ENCODE measurements at places on chromosomes 13 and 19.

DNA sequence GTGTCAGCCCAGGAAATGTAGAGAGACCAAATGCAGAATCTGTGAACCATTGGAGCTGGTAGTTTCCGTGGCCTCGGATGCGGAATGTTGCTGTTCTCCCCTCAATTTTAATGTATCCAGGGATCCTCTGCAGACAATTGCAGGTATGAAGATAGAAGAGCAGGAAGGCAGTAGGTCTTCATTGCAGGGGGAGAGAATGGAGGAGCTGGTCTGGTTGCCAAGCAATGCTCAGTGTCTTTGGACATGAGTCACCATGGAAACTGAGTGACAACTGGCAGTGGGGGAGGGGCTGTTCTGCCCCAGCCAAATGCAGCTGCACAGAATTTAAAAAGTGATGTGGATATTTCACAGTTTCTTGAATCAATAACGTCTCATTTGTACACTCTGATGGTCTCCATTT lies 56.1 kb upstream of the ZNF835 start:
- no peak overlapping the region for H3K4me3 ChIP-seq
- H3K36me3 ChIP-seq: no peaks in the 10 kb centered on the region
- no peaks in the 10 kb centered on the region for H3K27me3 ChIP-seq
- no peak for DNase-seq

DNA sequence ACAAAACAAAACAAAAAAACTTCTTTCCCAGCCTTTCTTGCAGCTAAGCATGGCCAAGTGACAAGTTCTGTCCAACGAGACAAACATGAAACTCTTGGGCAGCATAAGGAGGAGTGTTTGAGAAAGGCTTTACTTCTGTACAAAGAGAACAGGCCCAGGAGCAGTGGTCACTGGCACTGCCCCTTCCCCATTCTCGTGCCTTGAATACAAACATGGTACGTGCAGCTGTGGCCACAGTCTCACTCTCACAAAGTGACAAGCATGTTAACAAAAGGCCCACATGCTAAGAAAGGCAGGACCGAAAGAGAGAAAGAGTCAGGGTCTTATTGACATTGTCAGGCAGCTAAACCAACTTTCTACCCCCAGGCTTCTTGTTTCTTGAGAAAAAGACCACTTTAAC lies 19.8 kb upstream of the SLC25A30 start:
- peaks cover 3% of the 10 kb centered on the region for H3K4me1 ChIP-seq
- H3K27me3 ChIP-seq: no peaks in the 10 kb centered on the region
- no peak overlapping the region for H3K27ac ChIP-seq
- H3K36me3 ChIP-seq: no peaks in the 10 kb centered on the region

GRCh38 chr13:94640721-94641120 lies 39.1 kb downstream of the GPR180 start:
- no peaks in the 10 kb centered on the region for H3K27me3 ChIP-seq
- H3K36me3 ChIP-seq: no peaks in the 10 kb centered on the region
- DNase-seq: no peak
- H3K4me1 ChIP-seq: peaks cover 3% of the 10 kb centered on the region

GRCh38 chr13:101736566-101736965 lies 284.1 kb downstream of the ITGBL1 start:
- no peaks in the 10 kb centered on the region for H3K36me3 ChIP-seq
- DNase-seq: no peak
- peaks cover 3% of the 10 kb centered on the region for H3K4me1 ChIP-seq

DNA sequence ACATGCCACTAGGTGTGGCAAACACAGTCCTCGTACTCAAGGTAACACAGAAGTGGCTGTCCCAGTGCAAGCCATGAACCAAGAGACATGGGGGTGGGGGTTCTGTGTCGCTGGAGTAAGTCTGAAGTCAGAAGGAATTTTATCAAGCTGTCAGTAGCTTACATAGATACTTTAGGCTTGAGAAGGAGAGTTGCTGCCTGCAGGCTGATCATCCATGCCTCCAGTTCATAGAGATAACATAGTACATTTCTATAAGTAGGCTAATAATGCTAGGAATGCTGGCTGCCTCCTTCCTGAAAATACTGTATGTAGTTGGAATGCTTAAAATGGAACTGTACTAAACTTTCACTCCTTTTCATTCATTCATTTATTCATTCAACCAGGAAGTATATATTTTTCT lies 70.1 kb downstream of the CAB39L start:
- H3K27me3 ChIP-seq: no peaks in the 10 kb centered on the region
- no peaks in the 10 kb centered on the region for H3K4me1 ChIP-seq
- H3K4me3 ChIP-seq: no peak overlapping the region
- H3K27ac ChIP-seq: peak overlapping the region; percentile 8
- H3K36me3 ChIP-seq: no peaks in the 10 kb centered on the region

DNA sequence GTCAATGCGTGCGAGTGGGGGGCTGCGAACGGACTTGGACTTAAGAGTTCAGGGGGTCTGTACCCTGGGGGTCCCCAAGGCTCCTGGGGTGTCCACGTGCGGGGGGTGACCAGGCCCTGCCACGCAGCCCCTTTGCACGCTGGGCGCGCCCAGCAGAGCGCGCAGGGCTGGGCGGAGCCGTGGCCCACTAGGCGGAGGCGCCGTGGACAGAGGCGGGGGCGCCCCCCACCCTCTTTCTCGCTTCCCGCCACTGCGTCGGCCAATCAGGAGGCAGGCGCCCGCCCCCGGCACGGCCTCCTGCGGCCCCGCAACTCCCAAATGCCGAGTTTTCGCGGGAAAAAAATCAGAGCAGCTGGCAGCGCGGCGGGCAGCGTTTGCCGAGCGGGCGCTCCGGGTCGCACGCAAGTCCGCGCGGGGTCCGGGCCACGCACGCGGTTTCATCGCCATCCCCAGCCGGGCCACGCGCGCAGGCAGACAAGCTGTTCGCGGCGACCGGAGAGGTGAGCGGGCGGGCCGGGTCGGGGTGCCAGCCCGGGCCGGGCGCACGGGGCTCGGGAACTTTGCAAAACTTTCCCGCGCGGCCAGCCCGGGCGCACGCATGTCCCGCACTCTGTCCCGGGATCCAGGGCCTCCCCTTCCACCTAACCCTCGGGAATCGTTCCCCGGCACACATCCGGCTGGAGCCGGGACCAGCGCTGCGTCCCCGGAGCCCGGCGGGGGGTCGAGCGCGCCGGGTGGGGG lies at the start of gene UHRF1:
UHRF1 (plus strand) TSS at position 346 of the 741 bp plus-strand sequence. CDS start 1,385 bp downstream, outside the sequence.
- peak; percentile 11 for DNase-seq
- peak within 1 kb of the TSS; percentile 75 for H3K4me3 ChIP-seq
- peak within 1 kb of the TSS; percentile 49 for H3K27ac ChIP-seq
- peaks cover 10% of the 10 kb centered on the region for H3K27me3 ChIP-seq

DNA sequence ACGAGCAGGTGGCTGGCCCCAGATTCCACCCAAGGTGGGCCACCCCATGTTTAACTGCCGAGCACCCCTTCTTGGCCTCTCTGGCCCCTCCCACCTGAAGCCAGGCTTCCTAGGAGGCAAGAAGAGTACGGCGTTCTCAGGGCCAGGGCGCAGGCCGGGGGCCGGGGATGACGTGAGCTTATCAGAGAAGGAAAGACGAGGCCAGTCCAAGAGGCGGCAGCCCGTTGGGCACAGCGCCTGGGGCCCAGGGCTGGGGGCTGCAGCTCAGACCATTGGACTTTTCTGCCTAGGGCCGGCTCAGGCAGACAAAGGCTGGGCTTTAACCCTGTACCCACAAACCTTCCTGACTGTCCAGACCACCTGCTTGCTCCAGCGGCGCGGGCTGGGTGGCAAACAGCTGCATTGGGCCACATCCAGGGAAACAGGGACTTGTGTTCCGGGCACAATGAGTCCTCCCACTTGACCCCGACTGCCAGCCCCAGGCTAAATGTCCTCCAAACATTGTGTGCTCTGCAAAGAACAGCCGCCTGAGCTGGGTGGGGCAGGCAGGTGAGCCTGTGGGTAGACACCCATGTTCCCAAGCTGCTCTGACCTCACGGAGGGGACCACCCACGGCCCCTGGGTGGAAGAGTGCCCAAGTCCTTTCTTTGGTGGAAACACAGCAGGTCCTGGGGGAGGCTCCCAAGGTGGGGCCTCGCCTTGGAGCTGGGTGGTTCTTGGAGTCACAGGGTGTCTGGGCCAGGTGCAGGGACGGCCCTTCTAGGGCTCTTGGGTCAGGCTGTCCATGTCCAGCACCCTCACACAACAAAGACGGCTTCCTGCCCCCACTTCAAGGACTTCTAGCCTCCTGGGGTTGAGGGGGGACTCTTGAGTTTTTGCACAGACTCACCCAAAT lies 21.9 kb downstream of the COMP start:
- no peak overlapping the region for H3K27ac ChIP-seq
- no peaks in the 10 kb centered on the region for H3K27me3 ChIP-seq
- H3K4me1 ChIP-seq: no peaks in the 10 kb centered on the region
- peak; percentile 21 for DNase-seq

DNA sequence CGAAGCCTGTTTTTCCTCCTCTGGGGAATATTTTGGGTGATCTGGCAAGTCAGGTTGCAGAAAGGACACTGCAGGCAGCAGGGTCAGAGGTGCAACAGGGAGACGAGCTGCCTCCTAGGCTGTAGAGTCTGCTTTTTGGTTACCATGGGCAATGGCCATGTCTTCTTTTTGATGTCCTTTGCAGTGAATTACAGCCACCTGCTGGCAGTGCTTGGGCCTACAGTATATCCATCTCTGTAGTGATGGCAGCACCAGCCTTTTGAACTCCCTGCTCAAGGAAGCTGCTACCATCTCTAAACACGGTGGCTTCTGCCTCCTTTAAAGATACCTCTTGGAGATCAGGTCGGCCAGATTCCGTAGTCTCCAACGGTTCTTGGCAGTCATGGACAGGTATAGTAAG lies 73.9 kb downstream of the WTIP start:
- no peaks in the 10 kb centered on the region for H3K4me1 ChIP-seq
- DNase-seq: no peak
- H3K27ac ChIP-seq: no peak overlapping the region
- H3K4me3 ChIP-seq: no peak overlapping the region

Measured in transverse colon (tissue), 4 donors.